Activated CD4-positive, alpha-beta T cell treated with anti-CD3 and anti-CD28 coated beads, Interleukin-2, amount 50 U/mL, for 1 hour (primary cell): ENCODE measurements at places on chromosomes 6 and 20.

- DNase-seq: no peak
Measured at GRCh38 chr6:131949909-131950766, 1.0 kb downstream of the CCN2 start.

GRCh38 chr6:36413489-36414480, 26.3 kb upstream of the ETV7 start:
- DNase-seq: no peak

DNA sequence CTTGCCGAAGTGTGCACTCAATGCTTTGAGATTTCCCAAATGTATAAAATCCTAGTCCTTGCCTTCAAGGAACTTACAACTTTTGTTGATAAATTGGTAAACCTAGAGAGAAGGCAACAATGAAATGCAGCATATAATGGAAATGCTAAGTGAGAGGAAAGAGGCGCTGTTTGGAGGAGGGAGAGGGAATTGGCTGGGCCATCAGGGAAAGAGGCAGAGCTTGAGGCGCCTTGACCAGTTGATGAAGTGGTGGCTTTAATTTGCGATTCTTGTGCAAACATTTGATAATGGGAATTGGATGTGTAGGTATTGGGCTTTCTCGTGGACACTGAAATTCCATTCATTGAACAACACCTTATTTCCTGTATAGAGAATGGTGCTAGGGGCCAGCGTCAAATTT, 1.9 kb upstream of the CDYL start:
- DNase-seq: no peak

DNA sequence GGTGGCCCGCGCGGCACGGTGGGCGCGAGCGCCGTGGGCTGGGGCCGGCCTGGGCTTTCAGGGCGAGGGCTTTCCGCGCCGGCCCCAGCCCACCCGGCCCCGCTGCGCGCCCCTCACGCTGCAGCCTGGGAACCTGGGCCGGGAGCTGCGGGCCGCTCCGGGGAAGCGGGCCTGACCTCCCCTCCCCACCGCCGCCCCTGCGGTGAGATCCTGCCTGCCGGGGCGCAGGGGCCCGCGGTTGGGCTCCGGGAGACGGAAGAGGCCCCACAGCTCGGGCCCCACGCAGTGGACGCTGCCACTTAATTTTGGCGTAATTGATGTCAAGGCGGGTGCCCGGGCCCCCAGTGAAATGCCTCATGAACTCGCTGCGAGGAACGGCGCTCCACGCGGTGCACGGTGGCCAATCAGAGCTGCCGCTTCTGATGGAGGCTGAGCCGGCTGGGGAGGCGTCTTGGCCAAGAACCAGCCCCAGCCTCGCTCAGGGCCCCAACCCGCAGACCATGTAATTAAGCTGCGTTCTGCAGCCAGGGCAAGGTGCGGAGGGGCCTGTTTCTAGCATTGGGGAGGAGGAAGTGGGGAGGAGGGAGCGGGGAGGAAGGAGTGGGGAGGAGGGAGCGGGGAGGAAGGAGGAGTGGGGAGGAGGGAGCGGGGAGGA, 96.1 kb upstream of the BHLHE23 start:
- DNase-seq: peak; percentile 70

DNA sequence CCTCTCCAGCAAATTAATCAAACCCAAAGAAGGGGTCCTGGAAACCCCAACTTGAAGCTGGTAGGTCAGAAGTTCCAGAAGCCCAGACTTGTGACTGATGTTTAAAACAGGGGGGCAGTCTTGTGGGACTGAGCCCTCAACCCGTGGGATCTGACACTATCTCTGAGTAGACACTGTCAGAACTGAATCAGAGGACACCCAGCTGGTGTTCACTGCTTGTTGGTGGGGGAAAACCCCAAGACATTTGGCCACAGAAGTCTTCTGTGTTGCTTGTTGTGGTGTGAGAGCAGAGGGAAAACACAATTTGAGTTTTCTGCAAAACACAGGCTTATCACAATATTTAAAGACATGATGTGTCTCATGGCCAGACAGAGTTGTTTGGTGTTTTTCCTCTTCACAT, 29.9 kb downstream of the KIF13A start:
- DNase-seq: no peak

DNA sequence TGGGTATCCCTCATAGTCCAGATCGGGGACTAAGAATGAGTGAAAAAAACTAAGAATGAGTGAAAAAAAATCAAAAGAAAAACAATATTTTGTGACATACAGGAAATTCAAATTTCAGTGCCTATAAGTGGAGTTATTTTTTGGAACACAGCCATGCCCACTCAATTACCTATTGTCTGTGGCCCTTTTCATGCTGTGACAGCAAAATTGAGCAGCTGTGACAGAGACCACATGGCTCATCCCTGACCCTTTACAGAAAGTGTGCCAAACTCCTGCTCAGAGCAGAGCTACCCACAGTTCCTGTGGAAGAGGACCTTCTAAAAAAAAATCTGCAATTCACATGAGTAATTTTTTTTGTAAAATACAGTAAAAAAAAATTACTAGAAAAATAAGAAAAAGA, 1.4 kb downstream of the NCR2 start:
- no peak for DNase-seq
